ENCODE measurements at places on chromosomes 16 and 17. TPM values are rescaled to one million over a fixed set of nuclear protein-coding genes. Genes with fewer than 3 reads are reported as not detected.

DNA sequence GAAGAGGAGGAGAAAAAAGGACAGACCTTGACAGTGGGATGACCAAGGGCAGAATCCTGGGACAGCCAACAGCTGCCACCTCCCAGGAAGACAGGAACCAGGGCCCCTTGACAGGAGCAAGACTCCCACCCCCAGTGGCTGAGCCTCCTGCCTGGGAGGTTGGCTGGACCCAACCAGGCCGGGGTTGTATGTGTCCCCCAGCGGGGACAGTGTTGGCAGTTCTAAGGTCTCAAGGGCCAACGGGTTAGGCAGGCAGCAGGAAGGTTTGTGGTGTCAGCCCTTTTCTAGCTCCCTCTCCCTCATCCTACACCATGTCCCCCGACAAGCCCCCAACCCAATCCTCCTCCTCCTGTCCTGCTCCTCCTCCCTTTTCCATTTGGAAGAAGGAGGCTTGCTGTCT, 126.2 kb downstream of the MRM1 start:
- H3K4me1 ChIP-seq = no peaks in the 10 kb centered on the region
- peaks cover 4% of the 10 kb centered on the region for H3K27me3 ChIP-seq
- no peak overlapping the region for H3K4me3 ChIP-seq
- H3K36me3 ChIP-seq = no peaks in the 10 kb centered on the region

DNA sequence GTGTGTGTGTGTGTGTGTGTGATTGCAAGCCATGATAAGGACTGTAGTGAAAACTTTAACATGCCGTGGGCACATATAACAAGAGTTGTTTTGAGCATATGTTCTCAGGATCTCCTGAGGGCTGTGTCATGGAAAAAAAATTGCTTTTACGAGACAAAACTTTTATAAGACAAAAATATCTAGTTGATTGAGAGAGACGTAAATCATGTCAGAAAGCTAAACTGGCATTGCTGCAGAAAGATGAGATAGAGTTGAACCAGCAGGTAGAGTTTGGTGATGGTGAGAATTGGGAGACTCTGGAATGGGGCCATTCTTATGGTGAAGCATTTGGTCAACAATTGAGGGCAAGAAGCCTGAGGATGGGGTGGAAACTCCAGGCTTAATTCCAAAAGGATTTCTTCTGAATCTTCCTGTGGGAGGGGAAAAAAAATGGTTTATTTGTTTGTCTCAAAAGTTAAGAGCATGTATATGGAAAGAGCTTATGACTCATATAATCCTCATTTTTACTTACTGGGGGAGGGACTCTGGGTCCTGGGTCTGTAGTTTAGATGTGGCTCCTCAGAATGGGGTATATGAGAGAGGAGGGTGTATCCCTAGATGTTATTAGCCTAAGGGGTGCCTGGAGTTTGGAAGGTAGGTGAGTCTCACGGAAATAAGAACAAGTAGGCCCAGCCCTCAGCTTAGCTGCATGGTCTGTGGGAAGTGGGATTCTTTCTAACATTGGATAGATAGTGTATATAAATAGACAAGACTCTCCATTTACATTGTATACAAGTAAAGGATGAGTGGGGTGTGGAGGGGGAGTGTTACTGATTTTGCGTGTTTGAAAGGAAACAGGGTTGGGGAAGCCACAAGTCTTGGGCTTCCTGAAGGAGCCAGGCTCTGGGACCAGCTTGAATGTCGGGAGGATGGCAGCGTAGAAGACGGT, 7.1 kb downstream of the MINK1 start:
- H3K27me3 ChIP-seq = no peaks in the 10 kb centered on the region
- DNase-seq = no peak
- peaks cover 4% of the 10 kb centered on the region for H3K4me1 ChIP-seq
- no peak overlapping the region for H3K4me3 ChIP-seq
- H3K27ac ChIP-seq = peak overlapping the region; percentile 33

- H3K4me1 ChIP-seq = no peaks in the 10 kb centered on the region
- H3K27ac ChIP-seq = no peak overlapping the region
- no peak overlapping the region for H3K4me3 ChIP-seq
- H3K36me3 ChIP-seq = no peaks in the 10 kb centered on the region
- DNase-seq = no peak
Observed at GRCh38 chr16:49516382-49517036, 142.9 kb downstream of the C16orf78 start.

DNA sequence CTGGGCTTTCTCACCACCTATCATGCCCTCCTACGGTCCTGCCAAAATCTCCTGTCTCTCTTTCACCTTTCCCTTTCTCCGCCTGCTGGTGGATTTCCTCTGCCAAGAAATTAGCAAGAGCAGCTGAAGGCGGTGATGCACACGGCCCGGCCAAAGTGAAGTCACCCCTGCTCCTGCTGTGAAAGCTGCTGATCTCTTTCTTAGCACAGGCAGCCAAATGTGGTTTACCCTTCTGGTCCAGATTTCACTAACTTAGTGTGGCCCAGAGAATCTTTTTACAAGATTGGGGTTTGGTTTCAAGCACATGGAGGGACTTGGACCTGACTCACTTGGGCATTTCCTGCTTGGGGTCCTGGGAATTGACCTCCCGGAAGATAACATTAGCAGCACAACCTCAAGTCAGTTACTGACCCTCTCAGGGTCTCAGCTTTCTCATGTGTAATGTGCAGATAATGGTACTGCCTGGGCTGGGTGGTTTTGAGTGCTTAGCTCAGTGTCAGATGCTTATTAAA, 155.7 kb downstream of the SOCS1 start:
- H3K27ac ChIP-seq = peak overlapping the region; percentile 55
- no peak overlapping the region for H3K4me3 ChIP-seq
- no peak for DNase-seq
- no peaks in the 10 kb centered on the region for H3K36me3 ChIP-seq
- H3K27me3 ChIP-seq = no peaks in the 10 kb centered on the region
- peaks cover 19% of the 10 kb centered on the region for H3K4me1 ChIP-seq

DNA sequence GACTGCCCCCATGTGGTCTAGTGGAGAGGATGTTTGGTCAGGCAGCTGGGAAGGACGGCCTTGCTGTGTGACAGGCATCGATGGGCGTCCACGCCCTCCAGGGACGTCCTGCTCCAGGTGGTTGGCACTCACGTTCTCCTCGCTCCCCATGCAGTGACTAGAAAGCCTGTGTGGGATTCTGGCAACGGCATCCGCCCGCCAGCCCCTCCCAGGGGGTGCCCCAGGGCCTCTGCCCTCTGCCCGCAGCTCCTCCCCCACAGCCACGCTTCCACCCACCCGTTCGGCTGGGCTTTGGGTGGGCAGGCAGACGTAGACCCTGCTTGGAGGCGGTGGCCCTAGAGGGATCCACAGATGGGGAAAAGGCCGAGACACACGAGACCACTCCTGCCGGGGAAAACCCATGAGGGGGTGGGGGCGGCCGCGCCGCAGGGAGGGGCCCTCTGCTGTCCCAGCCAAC, 4.7 kb upstream of the IL17C start:
- DNase-seq = peak; percentile 54
- peaks cover 4% of the 10 kb centered on the region for H3K36me3 ChIP-seq
- H3K4me3 ChIP-seq = no peak overlapping the region
- H3K4me1 ChIP-seq = peaks cover 3% of the 10 kb centered on the region

DNA sequence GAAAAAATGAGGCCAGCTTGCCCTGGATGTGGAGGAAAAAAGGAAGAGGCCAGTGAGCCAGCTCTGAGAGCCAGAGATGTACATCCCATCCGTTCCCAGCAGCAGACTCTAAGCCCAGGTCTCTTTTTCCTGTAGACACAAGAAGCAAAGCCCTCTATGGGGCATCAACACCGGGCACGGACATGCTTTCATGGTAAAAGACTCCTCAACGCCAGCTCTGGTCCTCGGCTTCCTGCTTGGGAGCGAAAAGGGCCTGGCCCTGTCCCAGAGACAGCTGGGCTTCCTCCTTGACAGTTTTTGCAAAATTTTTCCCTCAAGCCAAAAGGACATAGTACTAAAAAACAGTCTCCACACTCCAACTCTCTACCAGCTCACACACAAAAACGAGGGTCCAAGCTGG, 27.1 kb downstream of the PELP1 start:
- no peak overlapping the region for H3K4me3 ChIP-seq
- no peaks in the 10 kb centered on the region for H3K27me3 ChIP-seq
- H3K27ac ChIP-seq = no peak overlapping the region
- DNase-seq = no peak
- H3K36me3 ChIP-seq = no peaks in the 10 kb centered on the region
- H3K4me1 ChIP-seq = peaks cover 10% of the 10 kb centered on the region

DNA sequence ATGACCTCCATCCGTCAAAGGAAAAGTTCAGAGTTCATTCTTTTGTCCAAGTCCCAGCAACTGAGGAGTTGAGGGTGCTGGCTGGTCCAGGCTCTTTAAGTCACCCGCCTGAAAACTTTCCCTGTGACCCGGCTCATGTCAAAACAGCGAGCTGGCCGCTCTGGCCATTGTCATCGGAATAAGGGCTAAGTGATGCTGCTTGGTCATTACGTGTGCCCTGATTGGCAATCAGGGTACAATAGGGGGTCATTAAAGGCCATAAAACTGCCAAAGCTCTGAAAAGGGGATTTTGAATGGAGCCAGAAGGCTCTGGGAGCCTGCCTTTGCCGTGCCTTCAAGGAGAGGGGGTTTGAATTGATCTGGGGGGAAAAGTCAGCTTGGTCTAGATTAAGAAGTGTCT, 88.5 kb upstream of the IRX3 start:
- no peaks in the 10 kb centered on the region for H3K27me3 ChIP-seq
- no peaks in the 10 kb centered on the region for H3K4me1 ChIP-seq
- no peak overlapping the region for H3K4me3 ChIP-seq
- DNase-seq = no peak
- H3K27ac ChIP-seq = no peak overlapping the region
- no peaks in the 10 kb centered on the region for H3K36me3 ChIP-seq

DNA sequence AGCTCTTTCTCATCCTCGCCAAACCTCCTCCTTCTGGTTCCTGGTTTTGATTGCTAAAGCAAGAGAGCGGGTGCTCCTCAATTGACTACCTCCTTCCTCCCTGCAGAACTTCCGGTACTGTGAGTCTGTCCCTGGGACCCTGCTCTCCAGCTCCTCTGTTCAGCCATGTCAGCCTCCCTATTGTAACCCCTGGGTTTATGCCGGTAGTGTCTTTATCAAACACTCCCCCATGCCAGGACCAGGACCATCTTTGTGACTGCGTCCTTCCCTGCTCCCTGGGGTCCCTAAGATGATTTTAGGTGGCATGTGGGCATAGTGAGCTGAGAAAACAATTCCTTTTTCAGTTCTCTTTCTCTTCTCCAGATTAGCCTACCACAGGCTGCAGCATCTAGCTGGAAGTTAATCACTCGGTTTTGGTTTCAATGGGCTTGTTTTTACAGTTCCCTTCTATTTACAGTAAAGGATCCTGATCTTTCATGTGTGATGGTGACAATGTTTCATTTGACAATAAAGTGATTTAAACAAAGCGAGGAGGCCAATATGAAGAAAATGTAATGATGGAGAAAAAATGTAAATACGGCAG, 27.7 kb upstream of the IL21R start:
- no peaks in the 10 kb centered on the region for H3K4me1 ChIP-seq
- H3K4me3 ChIP-seq = no peak overlapping the region
- no peak overlapping the region for H3K27ac ChIP-seq
- H3K36me3 ChIP-seq = no peaks in the 10 kb centered on the region

DNA sequence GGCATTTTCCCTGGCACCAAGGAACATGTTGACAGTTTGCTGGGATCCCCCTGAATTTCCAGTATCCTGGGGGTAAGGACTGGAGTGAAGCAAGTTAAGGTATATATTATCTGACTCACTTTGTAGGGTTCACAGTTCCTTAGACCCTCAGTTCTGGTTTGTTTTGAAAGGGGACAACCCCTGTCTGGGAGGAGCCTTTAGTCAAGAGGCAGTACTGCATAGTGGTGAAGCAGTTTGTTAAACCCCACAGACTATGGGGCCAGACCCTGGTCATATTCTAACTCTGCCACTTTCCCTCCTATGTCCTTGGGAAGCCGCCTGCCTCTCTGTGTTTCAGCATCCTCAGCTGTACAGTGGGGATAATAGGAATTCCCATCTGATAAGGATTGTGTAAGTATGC, 145.5 kb upstream of the ZFHX3 start:
- no peak for DNase-seq
- no peaks in the 10 kb centered on the region for H3K36me3 ChIP-seq
- H3K4me1 ChIP-seq = no peaks in the 10 kb centered on the region
- no peak overlapping the region for H3K4me3 ChIP-seq
- no peak overlapping the region for H3K27ac ChIP-seq

- H3K4me3 ChIP-seq = peak overlapping the region; percentile 75
- H3K4me1 ChIP-seq = peaks cover 30% of the 10 kb centered on the region
- peak overlapping the region; percentile 98 for H3K27ac ChIP-seq
- H3K27me3 ChIP-seq = no peaks in the 10 kb centered on the region
- peaks cover 11% of the 10 kb centered on the region for H3K36me3 ChIP-seq
- peak; percentile 55 for DNase-seq
Observed at GRCh38 chr17:18184143-18185031, 759 bp downstream of the ALKBH5 start.

DNA sequence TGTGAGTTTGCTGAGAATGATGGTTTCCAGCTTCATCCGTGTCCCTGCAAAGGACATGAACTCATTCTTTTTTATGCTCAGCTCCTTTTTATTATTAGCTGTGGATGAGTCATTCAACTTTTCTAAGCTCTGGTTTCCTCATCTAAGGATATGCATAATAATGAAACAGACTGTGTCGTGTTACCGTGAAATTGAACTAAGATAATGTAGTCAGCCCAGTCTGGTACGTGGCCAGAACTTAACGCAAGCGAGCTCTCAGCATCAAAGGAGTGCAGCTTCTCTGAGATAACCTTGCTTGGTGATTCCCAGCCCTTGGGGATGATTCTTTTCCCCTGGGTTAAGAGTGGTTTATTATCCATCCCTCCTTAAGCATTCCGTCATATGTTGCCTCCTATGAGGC, 454.3 kb upstream of the EEF2KMT start:
- H3K36me3 ChIP-seq = no peaks in the 10 kb centered on the region
- H3K27ac ChIP-seq = no peak overlapping the region
- no peak overlapping the region for H3K4me3 ChIP-seq
- H3K4me1 ChIP-seq = no peaks in the 10 kb centered on the region
- H3K27me3 ChIP-seq = no peaks in the 10 kb centered on the region

DNA sequence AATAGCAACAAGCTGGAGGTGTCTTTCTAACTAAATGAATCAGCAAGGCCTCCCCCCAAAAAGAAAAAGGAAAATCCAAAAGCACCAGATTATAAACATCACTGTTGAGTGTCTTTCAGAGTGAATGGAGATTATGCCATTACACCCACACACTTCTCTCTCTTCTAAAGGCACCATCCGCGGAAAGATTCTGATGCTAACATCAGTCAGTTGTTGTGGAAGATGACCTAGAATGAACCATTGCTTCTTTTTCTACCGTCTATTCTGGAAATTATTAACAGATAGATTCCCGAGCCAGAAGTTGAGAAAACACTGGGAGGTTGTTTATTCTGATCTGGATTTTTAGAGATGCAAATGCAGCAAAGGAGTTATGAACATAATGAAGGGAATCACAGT, 60.9 kb upstream of the FAM20A start:
- H3K4me1 ChIP-seq = peaks cover 4% of the 10 kb centered on the region
- no peaks in the 10 kb centered on the region for H3K36me3 ChIP-seq
- H3K27me3 ChIP-seq = no peaks in the 10 kb centered on the region
- H3K4me3 ChIP-seq = no peak overlapping the region
- no peak for DNase-seq

EME1 gene
- 48.5 TPM for total RNA-seq

CDH5 gene
- 0.25 TPM for total RNA-seq

ARHGDIG gene
- total RNA-seq = 1.9 TPM

PPM1E gene
- 0.09 TPM for total RNA-seq

All from Caco-2 (cell line).